Thoracic aorta (tissue), 2 donors: ENCODE measurements at places on chromosomes 2 and 18.

DNA sequence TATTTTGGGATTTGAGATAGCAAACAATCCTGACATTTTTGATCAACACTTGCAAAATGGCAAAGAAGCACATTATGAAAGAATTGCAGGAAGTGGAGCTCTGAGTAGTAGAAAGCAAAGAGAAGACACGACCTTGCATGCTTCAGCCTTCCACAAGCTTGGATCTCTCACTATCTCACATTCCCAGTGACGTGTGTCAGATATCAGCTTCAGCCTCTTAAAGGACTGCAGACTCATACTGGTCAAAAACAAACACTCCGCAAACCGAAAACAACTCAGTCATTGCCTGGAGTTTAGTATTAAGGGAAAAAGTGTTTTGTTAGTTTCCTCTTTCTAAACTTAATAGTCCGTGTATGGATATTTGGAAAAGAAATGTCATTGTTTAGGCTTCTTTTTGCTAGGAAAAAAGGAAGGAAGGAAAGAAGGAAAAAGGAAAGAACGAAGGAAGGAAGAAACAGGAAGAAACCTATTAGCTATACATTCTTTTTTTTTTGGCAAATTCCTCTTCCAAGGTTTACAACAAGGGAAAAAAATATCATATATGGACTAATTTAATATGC lies 32.6 kb upstream of the SLC40A1 start:
- DNase-seq = no peak

GRCh38 chr2:168217920-168218319 lies 29.5 kb downstream of the STK39 start:
- DNase-seq = no peak

DNA sequence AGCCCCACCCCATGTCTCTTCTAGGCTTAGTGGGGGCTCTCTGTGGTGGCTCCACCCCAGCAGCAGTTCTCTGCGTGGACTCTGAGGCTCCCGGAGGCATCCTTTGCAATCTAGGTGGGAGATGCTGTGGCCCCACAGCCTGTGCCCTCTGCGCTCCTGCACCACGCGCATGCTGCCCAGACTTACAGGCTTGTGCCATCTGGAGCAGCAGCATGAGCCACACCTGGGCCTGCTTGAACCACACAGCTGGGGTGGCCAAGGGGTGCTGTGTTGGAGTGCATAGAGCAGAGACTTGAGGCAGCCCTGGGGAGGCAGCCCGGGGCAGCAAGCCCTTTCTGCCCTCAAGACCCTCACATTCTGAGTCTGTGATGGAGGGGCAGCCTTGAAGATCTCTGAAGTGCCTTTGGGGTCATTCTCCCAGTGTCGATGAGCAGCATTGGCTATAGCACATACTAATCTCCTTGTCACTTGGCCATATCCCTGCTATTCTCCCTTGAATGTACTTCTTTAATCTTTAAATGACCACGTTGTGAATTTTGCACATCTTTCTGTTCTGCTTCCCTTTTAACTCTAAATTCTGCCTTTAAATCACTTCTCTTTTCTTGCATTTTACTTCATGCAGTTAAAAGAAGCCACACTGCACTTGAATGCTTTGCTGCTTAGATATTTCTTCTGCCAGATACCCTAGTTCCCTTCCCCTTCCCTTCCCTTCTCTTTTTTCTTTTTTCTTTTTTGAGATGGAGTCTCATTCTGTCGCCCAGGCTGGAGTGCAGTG lies 62.4 kb downstream of the NCAPH start:
- no peak for DNase-seq

- DNase-seq = no peak
These were observed 59.8 kb upstream of the CHRNA1 start for GRCh38 chr2:174824068-174824467.

DNA sequence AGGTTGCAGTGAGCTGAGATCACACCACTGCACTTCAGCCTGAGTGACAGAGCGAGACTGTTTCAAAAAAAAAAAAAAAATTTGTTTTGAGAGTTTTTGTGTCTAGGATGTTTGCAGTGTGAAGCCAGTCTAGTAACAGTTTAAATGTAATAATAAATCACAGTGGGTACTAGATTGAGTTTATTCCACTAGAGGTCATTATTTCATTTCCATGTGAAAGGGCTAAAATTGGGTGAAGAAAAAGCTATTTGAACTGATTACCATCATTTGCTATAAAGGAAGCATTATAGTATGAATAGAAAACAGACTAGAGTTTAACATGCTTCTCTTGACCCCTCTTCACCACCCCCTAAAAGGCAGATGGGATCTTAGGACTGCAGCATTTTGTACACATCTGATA lies 20.3 kb downstream of the SNRPD1 start:
- DNase-seq = no peak

DNA sequence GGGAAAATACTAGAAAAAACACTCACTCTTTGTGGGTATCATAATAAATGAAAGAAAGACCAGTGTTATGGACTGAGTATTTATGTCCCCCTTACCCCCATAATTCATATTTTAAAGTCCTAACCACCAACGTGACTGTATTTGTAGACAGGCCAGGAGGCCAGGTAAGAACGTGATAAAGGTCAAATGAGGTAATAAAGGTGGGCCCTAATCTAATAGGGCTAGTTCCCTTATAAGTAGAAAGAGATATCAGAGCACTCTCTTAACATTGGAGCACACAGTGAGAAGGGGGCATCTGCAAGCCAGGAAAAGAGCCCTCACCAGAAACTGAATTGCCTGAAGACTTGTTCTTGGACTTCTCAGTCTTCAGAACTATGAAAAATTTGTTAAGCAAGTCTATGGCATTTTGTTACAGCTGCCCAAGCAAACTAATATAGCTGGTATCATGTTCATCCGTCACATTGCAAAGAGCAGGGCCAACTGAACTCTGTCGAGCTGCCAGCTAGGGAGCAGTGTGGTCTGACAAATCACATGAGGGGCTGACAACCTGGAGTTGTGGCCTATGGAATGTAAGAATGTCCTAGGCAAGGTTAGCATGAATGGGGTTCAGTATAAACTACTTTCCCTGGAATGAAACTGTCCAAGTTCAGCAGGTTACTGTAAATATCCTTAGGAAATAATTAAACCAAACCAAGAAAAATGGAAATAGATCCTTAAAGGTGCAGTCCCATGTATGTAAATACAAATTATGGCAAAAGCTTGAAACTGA lies 280.9 kb downstream of the ZNF385B start:
- DNase-seq = no peak

GRCh38 chr2:8457699-8458502 lies 224.0 kb upstream of the ID2 start:
- DNase-seq = no peak

DNA sequence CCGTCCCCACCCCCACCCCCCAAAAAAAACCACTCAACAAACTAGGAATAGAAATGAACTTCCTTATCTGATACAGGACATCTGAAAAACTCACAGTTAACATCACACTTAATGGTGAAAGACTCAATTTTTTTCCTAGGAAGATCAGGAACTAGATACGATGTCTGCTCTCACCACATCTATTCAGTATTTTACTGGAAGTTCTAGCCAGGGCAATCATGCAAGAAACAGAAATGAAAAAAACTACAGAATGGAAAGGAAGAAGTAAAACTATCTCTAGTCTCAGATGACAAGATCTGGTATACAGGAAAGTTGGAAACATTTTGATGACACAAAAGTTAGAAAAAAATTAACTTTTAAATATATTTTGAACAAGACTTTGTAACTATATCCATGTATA lies 114.4 kb upstream of the FZD5 start:
- no peak for DNase-seq

DNA sequence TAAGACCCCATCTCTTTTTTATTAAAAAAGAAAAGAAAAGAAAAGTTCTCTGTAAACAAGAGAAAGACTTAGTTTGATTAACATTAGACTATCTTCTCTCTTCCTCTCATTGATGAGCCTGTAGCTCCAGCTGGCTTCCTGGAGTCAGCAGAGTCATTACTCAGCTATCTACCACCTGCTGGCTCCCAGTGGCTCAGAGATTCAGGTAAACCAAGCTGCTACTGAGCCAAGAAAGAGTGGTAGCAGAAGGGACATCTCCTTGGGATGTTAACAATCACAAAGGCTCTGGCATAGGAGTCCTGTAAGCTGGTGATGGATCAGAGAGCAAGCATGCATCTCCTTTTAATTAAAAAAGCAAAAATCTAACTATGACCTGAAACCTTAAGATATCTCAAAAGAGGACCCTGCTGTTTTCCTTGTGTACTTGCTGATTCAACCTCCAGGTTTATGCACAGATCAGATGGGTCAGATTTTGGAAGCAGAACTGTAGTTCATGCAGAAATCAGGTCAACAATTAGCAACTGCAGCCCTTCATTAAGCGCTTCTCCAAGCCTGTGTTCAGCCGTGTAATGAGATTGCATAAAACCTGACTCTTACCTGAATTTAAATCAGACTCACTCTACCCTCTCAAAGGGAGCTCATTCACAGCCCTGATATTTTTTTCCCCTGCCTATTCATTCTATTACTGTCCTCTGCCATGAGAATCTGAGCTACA lies 225.8 kb downstream of the RNF152 start:
- no peak for DNase-seq

GRCh38 chr2:47535996-47536395 lies 133.0 kb downstream of the MSH2 start:
- no peak for DNase-seq
